ENCODE measurements at places on chromosomes 1 and 21. TPM values are rescaled to one million over a fixed set of nuclear protein-coding genes. Genes with fewer than 3 reads are reported as not detected.

The KCNC4 gene
- polyA plus RNA-seq, result 13.0 TPM

The MAN1C1 gene
- 12.3 TPM for polyA plus RNA-seq

The RPS6KC1 gene
- polyA plus RNA-seq, result 27.8 TPM

The GPR137B gene
- polyA plus RNA-seq, result 6.5 TPM

The SH2D5 gene
- not detected for polyA plus RNA-seq

The TOMM40L gene
- polyA plus RNA-seq, result 12.4 TPM

The FAM78B gene
- polyA plus RNA-seq, result 1.4 TPM

The TSACC gene
- 1.1 TPM for polyA plus RNA-seq

The PCP4L1 gene
- polyA plus RNA-seq, result 1.3 TPM

The CAPN2 gene
- 135 TPM for polyA plus RNA-seq

The SPRR2F gene
- not detected for polyA plus RNA-seq

DNA sequence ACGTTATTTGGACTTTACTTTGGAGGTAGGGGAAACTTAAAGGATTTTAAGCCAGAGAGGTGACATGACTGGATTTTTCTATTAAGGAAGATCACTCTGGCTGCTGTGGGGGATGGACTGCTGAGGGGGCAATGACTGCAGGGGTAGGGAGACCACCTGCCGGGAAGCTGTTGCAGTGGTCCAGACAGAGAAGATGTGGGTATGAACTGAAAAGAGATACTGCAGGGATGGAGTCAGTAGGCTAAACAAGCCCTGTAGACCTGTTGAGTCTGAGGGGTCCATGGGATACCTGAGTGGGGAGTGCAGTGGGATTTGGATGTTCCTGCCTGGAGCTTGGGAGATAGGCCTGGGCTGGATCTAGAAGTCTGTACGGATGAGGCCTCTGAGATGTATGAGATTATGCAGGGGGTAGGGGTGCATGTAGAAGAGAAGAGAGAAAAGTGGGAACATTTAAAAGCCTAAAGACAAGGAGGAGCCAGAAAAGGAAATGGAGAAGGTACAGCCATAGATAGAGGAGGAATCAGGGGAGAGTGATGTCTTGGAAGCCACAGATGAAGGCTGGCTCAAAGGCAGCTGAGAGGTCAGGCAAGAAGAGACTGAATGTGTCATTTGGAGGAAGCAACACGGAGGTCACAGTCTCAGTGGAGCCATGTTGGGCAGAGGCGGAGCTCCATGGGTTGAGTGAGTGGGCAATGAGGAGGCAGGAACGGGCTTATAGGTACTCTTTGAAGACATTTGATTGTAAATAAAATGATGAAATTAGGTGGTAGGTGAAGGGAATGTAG, 25.9 kb upstream of the KCNA2 start:
- DNase-seq, result no peak

DNA sequence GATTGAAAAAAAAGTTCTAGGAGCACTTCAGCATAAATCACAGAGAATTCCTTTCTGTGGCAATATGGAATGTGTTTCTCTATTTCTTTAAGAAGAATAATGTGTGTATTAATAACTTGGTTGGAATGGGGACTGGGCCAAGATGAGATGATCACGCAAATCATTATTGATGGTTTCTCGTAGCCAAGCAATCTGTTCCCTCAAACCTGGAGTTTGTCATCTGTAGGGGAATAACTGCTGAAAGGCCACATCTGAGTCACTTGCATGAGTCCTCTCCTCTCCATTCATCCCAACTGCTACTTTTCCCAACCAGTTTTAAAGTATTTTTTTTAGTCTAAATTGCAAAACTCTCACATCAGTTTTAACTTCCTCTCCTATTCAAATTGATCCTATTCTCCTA, 480.4 kb downstream of the PLPP3 start:
- no peak for DNase-seq

- DNase-seq, result no peak
Observed at GRCh38 chr1:68448365-68448764, 1.4 kb downstream of the RPE65 start.

DNA sequence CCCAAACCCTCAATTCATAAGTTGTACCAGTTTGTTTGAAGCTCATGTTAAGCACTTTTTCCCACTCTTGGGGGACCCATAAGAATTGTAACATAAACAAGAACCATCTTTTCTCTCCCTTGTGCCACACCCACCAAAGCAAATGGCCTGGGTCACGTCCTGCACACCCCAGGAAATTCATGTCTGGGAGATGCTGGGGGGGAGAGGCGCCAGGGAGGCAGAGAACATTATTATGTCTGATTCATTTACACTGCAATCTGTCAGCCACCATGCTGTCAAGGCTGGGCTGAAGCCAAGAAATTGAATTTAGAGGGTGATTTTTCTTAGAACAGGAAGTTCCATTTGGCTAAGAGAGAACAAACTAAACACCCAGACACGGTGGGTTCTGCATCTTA, 37.2 kb upstream of the IPO9 start:
- peak; percentile 54 for DNase-seq

DNA sequence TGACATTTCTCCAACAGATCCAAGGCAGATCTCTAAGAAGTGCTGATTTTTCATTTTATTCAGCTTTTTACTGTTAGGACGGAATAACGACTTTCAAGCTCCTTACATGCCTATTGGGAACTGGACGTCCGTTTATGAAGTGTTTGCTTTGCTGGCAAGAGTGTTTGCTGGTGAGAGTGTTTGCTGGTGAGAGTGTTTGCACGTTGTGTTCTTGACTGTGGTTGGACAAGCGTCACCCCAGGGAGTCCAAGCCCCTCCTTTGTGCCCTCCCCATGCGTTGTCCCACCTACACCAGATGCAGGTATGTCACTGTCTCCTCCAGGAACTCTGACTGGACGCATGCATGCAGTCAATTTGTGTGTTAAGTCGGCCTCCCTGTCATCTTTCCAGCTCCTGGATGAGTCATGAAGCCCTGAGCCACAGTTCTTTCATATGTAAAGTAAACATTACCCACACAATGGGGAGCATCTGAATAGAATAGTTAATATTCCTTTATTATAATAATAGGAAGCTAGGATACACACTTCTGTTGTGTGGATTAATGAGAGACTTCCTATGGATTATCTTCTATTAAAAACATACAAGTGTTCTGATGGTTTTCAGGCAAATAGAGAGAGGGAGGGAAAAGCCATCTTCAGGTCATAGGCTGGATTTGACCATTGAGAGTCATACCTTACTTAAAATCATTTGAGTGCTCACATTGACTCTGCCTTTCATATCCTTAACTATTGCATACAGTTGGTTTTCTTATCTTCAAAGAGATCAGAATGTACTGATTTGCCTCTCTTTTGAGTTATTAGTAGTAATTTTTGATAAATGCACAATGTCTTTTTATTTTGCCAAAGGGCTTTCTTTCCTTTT, 119.2 kb downstream of the GALNT2 start:
- DNase-seq, result peak; percentile 61

DNA sequence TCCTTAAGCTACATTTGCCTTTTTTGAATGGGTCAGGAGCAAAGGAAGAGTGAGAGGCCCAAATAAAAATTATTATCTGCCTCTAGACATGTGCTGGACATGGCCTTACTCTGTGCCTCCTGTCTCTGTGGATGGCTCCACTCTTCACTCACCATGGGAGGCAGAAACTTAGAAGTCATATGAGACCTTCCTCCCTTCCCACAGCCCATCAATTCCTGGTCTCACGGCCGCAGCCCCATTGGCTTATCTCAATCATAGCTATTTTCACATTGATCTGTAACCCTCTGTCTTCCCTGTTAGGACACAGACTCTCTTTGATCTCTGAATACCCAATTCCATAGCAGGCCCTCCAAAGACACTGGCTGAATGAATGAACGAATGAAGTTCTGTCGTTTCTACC, 14.2 kb upstream of the ADORA1 start:
- DNase-seq, result no peak

- peak; percentile 36 for DNase-seq
Observed at GRCh38 chr1:244964112-244964971, 100.0 kb upstream of the HNRNPU start.

- no peak for DNase-seq
Observed at GRCh38 chr1:228884196-228884595, 148.9 kb downstream of the RHOU start.

- no peak for DNase-seq
Observed at GRCh38 chr1:89069951-89070350, 4.9 kb upstream of the GBP1 start.

DNA sequence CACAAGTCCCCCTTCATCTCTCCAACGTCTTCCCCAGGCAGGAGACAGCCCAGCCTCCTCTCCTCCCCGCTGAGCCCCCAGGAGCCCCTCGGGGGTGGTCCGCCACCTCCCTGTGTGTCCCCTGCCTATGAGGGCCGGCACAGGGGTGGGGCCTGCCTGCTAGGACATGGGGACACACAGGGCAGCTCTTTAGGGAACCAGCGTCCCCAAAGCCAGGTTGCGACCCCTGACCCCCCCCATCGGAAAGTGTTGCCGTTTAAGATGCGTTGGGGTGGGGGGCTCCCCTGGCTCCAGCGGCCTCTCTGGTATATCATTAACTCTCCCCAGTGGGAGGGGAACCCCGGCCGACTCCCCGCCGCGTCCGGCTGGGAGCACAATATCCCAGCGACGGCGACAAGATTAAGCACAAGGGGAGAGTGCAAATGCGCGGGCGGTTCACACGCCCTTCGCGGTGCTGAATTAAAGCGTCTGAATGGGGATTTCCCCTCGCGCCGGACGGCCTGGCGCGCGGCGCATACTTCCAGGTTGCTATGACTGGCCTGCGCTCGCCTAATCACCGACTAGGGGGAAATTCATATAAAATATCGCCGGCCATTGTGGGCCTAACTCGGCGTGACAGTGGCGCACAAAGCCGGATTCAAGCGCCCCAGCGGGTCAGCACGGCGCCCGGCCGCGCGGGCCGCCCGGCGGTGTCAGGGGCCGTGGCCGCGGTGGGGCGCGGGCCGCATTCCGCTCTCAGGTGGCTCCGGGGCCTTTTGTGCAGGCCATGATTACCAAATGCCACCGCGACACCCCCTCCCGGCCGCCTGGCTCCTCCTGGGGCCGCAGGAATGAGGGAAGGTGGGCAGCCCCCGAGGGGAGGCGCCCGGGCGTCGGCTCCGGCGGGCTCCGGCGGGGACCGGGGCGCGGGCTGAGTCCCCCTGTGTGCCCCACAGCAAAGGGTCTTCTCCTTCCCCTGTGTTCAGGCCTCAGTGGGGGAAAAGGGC, 30.9 kb downstream of the WNT3A start:
- DNase-seq, result no peak

- DNase-seq, result no peak
Observed at GRCh38 chr1:39050001-39050400, 23.9 kb downstream of the NDUFS5 start.

DNA sequence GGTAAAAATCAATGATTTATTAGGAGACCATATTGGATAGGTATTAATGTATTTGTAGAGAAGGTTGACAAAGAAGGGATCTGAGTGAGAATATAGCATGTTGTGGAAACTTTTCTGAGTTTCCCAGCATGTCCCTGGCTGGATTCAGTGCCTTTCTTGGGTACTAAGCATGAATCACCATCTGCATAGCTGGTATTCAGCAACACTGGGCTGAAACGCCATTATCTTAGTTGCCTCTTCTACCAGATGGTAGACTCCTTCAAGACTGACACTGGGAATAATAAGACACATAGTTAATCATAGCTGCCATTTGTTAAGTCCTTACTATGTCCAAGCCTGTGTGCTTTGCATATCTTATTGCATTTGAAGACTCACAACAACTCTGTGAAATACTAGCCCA, 45.5 kb downstream of the ATP5PF start:
- no peak for DNase-seq

- no peak for DNase-seq
Observed at GRCh38 chr1:2787163-2787911, 14.2 kb downstream of the TTC34 start.

- DNase-seq, result no peak
Observed at GRCh38 chr1:60213253-60213652, 139.7 kb upstream of the C1orf87 start.
